ENCODE measurements at places on chromosomes 4 and X. TPM values are rescaled to one million over a fixed set of nuclear protein-coding genes. Genes with fewer than 3 reads are reported as not detected.

Gene MAGEA9B
- not detected for total RNA-seq

Gene S100P
- total RNA-seq, result 0.27 TPM

Gene UGDH
- 86.9 TPM for total RNA-seq

Gene ANKRD50
- total RNA-seq, result 84.9 TPM

Gene PDLIM3
- total RNA-seq, result 128 TPM

Gene ADGRG4
- not detected for total RNA-seq

Gene PCSK1N
- 46.4 TPM for total RNA-seq

Gene MOSPD2
- 37.2 TPM for total RNA-seq

Gene NPY2R
- total RNA-seq, result 1.3 TPM

Gene HSFX2
- not detected for total RNA-seq

Measured in camera-type eye (tissue), 1 donor.